Right ventricle myocardium inferior (tissue), 1 donor: ENCODE measurements at places on chromosomes 12 and 14.

- no peak for DNase-seq
Measured at GRCh38 chr12:789852-790563, 37.6 kb downstream of the WNK1 start.

- no peak for DNase-seq
Measured at GRCh38 chr14:54312166-54312801, 84.5 kb upstream of the CDKN3 start.

GRCh38 chr14:67436006-67436866 lies 24.3 kb upstream of the PLEK2 start:
- DNase-seq = no peak

DNA sequence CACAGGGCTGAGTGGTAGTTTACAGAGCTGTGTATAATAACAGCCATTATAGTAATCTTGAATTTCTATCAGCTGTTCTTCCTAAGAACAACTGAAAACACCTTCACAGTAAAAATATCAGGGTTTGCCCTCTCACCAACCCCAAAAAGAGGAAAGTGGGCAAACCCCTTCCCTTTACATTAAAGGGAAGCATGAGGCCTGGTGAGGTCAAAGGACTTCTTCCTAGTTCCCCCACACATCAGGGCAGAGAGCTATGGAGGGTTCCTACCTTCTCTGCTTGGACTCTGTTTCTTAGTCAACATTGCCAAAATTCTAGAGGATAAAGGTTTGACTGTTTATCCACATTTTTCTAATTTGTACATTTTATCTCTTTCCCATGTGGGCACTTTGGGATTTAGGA lies 4.4 kb upstream of the RPAP3 start:
- no peak for DNase-seq

- no peak for DNase-seq
Measured at GRCh38 chr12:6902448-6902847, 2.2 kb upstream of the LRRC23 start.

GRCh38 chr14:101426466-101426865 lies 134.8 kb upstream of the DIO3 start:
- no peak for DNase-seq

DNA sequence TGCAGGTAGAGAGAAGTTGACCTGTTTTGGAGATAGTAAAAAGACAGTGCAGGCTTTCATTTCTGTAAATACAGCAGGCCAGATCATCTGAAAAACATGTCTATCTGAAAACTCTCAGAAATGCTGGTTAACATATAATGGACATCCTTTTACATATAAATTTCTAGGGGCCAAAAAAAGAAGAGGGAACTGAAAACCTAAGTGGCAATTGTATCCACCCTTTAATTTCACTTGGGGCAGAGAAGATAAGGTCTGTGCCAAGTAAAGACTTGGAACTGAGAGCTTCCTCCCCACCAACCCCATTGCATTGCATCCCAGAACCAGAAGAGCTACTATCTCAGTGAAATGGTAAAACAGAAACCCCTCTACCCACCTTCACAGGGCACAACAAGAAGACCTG lies 141.0 kb downstream of the SRGAP1 start:
- no peak for DNase-seq
